Vagina (tissue), 2 donors: ENCODE measurements at places on chromosomes 6 and 20.
A peak's percentile ranks its signal among the peaks of the same experiment; 100 is the strongest.

DNA sequence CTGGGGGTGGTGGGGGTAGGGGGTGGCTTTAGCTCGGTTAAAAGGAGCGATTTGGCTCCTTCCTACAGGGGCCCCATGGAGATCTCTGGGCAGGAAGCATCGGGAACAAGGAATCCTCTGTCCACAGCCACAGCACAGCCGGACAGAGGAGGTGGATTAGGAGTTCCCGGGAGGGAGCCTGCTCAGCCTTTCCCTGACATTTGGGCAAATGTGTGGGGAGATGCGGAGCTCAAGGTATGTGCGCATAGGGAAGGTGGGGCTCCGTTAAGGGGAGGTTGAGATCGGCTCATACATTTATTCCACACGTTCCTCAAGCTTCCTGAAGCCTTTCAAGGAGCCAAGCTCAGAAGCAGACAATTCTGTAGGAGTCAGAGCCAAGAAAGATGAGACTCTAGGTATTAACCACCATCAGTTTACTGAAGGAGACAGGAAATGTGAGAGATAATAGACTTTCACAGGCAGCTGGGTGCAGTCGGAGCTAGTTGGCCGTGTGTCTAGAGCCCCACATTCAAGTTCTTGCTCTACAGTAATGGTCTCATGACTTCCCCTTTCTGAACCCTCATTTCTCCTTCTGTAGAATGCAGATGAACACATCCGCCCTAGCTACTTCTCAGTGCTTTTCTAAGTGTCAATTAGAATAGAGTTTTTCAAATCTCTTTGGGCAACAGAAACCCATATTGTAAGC is 40.8 kb upstream of the EPB41L1 start:
- peaks cover 10% of the 10 kb centered on the region for H3K4me1 ChIP-seq
- no peak for DNase-seq
- H3K27me3 ChIP-seq, result no peaks in the 10 kb centered on the region
- H3K4me3 ChIP-seq, result no peak overlapping the region
- H3K27ac ChIP-seq, result no peak overlapping the region

DNA sequence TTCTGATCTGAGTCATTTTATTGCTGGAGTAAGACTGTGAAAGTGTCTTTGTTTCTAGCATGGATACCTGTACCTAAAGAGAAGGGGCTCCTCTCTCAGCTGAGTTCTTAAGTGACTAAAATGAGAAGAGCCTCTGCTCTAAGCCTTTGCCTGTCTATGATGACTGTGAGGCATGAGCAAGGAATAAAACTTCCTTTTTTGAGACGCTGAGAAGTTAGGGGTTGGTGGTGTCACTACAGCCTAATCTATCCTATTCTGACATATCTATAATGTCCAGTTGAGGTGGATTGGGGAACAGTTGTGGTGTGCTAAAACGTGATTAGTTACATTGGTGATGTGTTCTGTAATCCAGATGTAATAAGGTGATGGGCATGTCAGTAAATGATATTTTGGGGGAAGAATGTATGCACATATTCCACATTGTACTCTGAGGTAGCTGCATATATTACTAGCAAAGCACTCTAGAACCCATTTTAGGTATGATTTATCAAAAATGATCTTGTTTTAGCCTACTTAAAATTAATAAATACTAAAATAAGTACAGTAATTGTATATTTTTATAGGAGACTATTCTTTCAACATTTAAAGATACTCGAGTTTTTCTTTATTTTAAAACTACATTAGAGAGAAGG is 18.1 kb downstream of the ADGRB3 start:
- no peaks in the 10 kb centered on the region for H3K27me3 ChIP-seq
- H3K4me3 ChIP-seq, result no peak overlapping the region
- H3K4me1 ChIP-seq, result no peaks in the 10 kb centered on the region
- H3K36me3 ChIP-seq, result no peaks in the 10 kb centered on the region
- no peak overlapping the region for H3K27ac ChIP-seq

- no peak for DNase-seq
- no peaks in the 10 kb centered on the region for H3K4me1 ChIP-seq
- H3K4me3 ChIP-seq, result no peak overlapping the region
- no peaks in the 10 kb centered on the region for H3K27me3 ChIP-seq
- H3K36me3 ChIP-seq, result no peaks in the 10 kb centered on the region
Measured at GRCh38 chr6:62323818-62324431, 37.9 kb upstream of the KHDRBS2 start.

- H3K4me1 ChIP-seq, result no peaks in the 10 kb centered on the region
- no peak overlapping the region for H3K4me3 ChIP-seq
- no peak for DNase-seq
- no peak overlapping the region for H3K27ac ChIP-seq
- no peaks in the 10 kb centered on the region for H3K27me3 ChIP-seq
Measured at GRCh38 chr6:100427452-100427851, 37.3 kb downstream of the SIM1 start.

DNA sequence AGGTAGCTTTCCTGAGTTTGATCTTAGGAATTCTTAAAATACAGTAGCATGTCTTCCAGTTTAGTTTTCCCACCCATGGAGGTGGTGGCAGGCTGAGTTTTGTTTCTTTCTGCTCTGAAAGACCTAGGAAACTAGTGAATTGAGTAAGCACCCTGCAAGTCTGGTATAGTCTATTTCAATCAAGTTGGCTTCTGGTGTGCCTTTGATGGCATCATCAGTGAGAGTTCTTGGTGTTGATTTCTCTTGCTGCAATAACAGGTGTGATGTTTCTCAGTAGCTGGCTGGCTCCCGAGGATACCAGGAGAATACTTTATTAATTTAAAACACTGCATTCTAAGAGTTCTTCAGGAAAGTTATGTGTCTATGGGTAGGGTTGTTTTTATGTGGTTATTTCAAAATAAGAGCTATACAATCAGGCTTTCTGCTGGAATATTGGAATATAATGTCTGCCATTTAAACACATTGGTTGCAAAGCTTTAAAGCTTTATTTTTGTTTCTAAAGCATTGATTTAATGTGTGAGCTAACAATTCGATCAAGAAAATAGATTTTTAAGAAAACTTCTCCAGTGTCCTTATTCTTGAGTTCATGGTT is 19.0 kb downstream of the VAPB start:
- H3K27me3 ChIP-seq, result no peaks in the 10 kb centered on the region
- H3K27ac ChIP-seq, result no peak overlapping the region
- no peak overlapping the region for H3K4me3 ChIP-seq
- peaks cover 57% of the 10 kb centered on the region for H3K4me1 ChIP-seq

- peak overlapping the region; percentile 89 for H3K4me3 ChIP-seq
- H3K36me3 ChIP-seq, result no peaks in the 10 kb centered on the region
- peak overlapping the region; percentile 77 for H3K27ac ChIP-seq
- H3K4me1 ChIP-seq, result peaks cover 29% of the 10 kb centered on the region
Measured at GRCh38 chr6:158231551-158232315, 63.6 kb downstream of the GTF2H5 start.

- peaks cover 34% of the 10 kb centered on the region for H3K4me1 ChIP-seq
- no peaks in the 10 kb centered on the region for H3K36me3 ChIP-seq
- no peak for DNase-seq
- H3K4me3 ChIP-seq, result no peak overlapping the region
Measured at GRCh38 chr6:89144354-89144906, 1.4 kb upstream of the PM20D2 start.

GRCh38 chr6:24257282-24257681 is 100.6 kb downstream of the DCDC2 start:
- H3K27ac ChIP-seq, result no peak overlapping the region
- H3K4me1 ChIP-seq, result no peaks in the 10 kb centered on the region
- no peak overlapping the region for H3K4me3 ChIP-seq
- H3K27me3 ChIP-seq, result no peaks in the 10 kb centered on the region

DNA sequence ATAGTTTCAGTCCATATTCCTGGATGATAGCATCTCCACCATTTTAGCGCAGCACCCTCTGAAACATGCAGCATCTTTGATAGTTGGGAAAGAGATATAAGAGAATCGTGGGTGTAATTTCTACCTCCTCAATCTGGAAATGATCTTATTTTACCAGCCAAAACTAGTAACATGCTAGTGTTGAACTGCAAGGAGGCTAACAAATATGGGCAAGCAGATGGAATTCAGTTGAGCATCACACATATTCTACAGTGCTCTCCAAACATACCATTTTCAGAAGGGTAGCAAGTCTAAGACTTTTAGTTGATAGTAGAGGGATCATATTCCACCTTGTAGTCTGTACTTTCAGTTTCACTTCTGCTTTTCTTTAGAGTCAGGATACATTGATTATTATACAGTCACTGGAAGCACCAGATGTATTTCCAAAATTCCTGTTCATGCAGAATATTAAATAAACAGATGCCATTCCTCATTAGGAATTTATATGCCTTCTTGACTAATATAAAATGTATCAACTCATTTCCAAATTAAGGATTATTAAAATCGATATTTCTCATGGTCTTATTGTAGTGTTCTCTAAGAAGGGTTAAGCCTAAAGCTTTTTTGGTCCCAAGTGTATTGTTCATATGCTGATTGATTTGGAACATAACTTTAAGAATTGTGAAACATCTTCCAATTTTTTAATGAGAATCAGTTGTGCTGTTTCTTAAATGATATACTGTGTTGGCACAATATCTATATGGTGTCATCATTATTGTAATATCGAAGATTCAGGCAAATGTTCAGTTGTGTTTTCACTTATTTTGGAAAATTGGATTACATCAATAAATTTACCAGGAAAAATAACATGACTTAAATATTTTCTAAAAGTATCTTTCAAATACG is 362.0 kb downstream of the CENPW start:
- no peak overlapping the region for H3K27ac ChIP-seq
- no peak overlapping the region for H3K4me3 ChIP-seq
- no peak for DNase-seq
- H3K4me1 ChIP-seq, result no peaks in the 10 kb centered on the region

- H3K4me1 ChIP-seq, result peaks cover 8% of the 10 kb centered on the region
- H3K27ac ChIP-seq, result no peak overlapping the region
- H3K27me3 ChIP-seq, result no peaks in the 10 kb centered on the region
- no peaks in the 10 kb centered on the region for H3K36me3 ChIP-seq
- no peak for DNase-seq
- H3K4me3 ChIP-seq, result no peak overlapping the region
Measured at GRCh38 chr6:163329991-163330390, 84.5 kb upstream of the QKI start.
